ENCODE measurements at places on chromosomes 4 and X.
A peak's percentile ranks its signal among the peaks of the same experiment; 100 is the strongest.

- DNase-seq: no peak
Measured at GRCh38 chr4:9901257-9901656, 119.8 kb downstream of the DRD5 start.

DNA sequence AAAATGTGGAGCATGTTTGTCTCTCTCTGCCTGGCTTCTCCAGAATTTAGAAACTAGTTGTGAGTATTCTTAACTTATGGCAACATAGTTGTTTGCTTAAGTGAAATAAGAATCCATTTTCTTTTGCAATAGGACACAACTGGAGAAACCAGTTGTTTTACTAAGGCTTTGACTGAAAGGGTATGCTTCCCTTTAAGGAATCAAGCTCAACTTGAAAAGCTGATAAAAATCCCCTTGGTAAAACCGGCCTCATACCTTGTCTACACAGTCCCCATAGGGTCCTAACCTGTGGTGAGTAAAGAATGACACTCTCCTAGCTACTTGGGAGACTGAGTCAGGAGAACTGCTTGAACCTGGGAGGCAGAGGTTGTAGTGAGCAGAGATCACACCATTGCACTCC is 139.8 kb downstream of the NR3C2 start:
- DNase-seq: no peak

DNA sequence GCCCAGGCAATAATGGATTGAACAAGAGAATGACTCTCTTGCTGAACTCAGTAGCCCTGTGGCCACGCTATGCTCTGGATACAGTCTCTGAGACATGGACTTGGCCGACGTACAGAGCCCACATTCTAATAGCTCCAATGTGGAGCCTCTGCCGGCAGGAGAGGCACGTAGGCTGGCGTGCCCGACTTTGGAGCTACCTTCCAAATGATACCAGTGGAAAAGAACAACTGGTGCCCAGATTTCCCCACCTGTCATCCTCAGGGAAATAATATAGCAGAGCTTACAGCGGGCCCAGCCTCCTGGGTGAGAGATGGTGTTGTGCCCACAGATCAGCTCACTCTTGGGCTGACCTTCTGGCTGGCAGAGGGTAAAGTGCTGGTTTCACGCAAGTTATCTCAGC is 10.6 kb downstream of the NDP start:
- no peak for DNase-seq

DNA sequence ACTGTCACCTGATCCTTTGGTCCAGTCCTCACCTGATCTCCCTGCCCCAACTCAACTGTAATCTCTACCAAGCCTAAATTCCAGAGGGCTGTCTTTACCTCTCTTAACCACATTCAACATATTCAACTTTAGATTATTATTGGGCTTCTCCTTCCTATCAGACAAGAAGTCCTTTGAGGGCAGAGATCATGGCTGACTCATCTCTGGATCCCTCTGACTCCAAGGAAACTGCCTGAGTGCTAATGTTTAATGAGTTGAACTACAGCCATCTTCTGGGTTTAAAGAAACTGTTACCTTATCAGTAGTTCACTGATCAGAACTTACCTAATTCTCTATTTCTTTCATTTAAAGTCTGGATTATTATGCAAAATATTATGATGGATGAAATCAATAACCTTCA is 135.7 kb downstream of the GPC3 start:
- DNase-seq: no peak

GRCh38 chrX:64306712-64307111 is 76.3 kb upstream of the ASB12 start:
- no peak for DNase-seq

GRCh38 chr4:132540797-132541196 is 608.3 kb upstream of the PCDH10 start:
- DNase-seq: no peak

GRCh38 chr4:184335520-184335919 is 117.8 kb upstream of the ENPP6 start:
- DNase-seq: no peak

GRCh38 chrX:17039826-17040225 is 93.4 kb downstream of the REPS2 start:
- DNase-seq: no peak

DNA sequence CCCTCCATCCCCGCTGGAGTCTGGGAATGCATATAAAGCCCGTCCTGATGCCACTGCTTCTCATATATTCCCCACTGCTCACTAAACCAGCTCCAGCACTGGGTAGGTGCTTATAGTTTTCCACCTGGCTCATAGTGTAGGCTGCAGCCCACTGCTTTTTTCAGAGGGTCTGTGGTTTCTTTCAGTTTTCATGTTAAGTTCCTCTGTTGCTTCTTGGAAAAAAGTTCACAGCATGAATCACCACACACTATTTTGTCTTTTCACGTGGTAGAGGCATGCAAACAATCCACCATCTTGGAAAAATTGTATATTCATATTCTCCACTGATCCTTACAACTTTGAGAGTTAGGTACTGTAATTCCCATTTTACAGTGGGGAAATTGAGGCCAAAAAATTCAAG is 39.4 kb downstream of the DCLK2 start:
- DNase-seq: no peak

- peak; percentile 75 for DNase-seq
Measured at GRCh38 chr4:48780865-48781214, 761 bp upstream of the FRYL start.

DNA sequence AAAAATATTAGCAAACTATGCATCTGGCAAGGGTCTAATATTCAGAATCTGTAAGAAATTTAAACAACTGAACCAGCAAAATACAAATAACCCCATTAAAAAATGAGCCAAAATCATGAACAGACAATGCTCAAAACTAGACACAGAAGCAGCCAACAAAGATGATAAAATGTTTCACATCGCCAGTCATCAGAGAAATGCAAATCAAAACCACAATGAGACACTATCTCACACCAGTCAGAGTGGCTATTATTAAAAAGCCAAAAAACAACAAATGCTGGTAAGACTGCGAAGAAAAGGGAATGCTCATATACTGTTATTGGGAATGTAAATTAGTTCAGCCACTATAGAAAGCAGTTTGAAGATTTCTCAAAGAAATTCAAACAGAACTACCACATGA is 201.3 kb upstream of the CPEB2 start:
- no peak for DNase-seq

GRCh38 chr4:20362148-20362547 is 110.4 kb downstream of the SLIT2 start:
- no peak for DNase-seq

GRCh38 chr4:186778134-186778533 is 54.5 kb upstream of the FAT1 start:
- DNase-seq: no peak

DNA sequence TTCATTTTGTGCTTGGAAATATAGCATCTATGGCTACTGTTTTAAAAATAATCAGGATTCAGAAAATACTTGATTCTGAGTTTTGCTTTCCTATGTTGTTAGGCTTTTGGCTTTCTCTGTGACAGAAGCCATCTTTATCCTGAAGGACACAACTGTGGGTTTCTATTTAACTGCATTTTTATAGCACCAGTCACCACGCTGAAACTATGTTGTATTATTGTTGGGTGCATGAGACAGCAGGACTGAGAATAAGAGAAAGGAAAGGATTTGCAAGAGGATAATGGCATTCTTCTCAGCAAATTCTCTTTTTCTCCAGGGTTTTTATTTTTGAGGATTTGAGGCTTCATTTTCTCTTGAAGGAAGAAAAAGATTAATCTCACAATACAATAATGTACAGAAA is 10.1 kb upstream of the NEUROG2 start:
- no peak for DNase-seq

Data from ureter (tissue), 1 donor.